ENCODE measurements at places on chromosomes 2 and 18.

DNA sequence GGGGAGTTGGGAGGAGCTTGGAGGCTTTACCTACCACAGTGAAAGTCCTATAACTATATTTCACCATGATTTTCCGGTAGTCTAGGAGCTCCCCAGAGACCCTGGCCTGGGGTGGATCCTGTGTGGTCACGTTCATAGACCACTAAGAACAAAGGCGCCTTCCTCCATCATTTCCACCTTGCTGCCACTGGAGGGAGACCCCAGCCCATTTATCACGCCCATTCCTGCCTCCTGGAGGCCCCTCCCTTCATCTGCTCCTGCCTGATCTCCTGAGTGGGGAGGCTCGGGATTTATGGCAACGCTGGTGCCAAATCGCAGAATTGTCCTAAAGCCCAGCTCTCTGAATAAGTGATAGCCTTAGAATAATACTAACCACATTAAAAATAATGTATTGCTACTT is 507.6 kb upstream of the SPHKAP start:
- no peak for DNase-seq

GRCh38 chr18:48186131-48186766 is 222.9 kb downstream of the ZBTB7C start:
- DNase-seq, result no peak

DNA sequence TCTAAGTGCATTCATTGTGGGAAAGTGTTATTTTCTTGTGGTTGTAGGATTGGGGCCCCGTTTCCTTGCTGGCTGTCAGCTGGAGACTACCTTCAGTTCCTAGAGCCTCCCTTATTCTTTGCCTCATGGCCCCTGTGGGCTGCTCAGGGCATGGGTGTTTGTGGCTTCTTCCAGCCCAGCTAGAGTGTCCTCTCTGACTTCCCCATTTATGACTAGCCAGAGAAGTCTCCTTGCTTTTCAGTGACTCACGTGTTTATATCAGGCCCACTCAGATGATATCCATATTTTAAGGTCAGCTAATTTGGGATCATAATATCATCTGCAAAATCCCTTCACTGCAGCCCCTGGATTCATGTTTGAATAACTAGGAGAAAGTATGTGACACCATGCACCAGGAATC is 62.8 kb downstream of the DTNA start:
- no peak for DNase-seq

DNA sequence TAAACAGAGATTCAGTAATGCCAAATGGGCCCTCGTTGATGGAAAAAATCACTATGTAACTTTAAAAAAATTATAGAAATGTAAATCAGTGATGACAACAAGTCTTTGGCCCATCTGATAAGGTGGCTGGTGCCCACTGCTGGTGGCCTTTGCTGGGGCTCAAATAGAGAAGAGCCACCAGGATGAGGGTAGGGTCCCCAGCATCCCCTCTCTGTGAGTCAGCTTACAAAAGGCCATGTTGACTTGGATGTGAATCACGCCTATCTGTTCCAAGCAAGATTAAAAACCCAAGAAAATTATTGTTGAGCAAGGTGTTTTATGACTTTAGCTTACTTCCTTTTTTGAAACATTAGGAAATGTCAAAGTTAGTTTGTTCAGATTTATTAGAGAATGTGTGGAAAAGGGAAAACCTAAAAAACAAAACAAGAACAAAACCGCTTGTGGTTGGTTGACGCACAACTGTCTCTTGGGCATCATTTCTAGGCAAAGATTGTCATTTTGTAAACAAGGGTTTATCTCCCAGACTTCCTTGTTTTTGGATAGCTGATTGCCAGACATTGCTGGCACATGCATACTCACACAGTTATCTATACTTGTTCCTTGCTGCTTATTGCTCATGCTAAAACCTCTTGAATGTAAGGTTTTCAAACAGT is 53.7 kb upstream of the ZNF396 start:
- DNase-seq, result no peak

GRCh38 chr18:23281626-23282436 is 146.5 kb downstream of the CABLES1 start:
- no peak for DNase-seq

DNA sequence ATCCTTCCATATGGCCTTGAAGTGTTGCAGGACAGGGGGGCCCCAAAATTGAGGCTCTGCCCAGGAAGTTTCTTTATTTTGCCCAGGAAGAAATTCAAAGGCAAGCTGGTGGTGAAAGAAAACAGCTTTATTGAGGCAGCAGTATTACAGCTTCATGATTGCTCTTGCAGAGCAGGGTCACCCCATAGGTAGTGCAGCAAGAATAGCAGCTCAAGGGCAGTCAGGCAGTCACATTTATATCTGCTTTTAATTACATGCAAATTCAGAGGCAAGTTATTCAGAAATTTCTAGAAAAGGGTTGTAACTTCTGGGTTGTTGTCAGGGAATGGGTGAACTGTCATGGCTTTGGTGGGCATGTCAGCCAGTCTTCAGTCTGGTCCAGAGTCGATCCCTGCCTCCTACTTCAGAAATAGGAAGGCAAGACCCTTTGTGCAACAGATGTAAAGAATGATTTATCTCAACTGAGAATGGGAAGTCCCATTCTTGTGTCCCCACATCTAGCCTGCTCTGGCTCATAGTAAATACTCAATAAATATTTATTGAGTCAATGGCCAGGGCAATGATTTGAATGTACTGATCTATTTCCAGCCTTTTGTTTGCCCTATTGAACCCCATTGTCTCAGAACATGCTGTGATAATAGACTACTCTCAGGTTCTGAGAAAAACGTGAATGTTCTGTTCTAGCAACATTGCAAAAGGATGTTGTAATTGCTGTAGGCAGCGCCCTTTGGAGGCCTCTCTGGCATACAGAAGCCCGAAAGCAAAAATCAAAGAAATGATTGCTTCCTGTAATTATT is 129.8 kb downstream of the MYO3B start:
- DNase-seq, result no peak

GRCh38 chr2:17626986-17627385 is 86.5 kb downstream of the VSNL1 start:
- no peak for DNase-seq
